ENCODE measurements at places on chromosomes 7 and 10.
A peak's percentile ranks its signal among the peaks of the same experiment; 100 is the strongest.

DNA sequence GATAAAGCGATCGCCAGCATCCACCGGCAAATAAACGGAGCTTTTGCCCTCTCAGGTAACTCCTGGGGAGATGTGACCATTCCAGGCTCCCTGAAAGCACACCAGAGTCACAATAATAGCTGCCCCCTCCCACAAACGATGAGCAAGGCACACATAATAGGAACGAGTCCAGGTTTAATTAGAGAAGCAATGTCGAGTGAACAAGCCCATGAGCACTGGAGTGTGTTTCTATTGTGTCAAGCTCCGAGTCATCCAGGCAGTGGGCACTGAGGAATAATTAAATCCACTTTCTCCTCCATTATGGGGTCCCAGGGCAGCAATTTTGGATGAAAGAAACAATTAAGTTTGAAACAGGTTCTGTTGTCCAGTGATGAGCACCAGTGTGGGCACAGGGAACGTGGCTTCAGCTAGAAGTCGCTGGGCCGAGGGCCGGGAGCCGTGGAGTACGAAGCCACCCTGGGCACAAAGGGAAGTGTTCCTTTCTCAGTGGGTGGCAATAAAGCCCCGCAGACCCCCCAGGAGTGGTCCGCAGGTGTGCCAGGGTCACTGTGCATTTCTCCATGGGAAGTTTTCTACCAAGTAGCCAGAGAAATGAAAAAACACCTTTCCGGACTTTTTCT is 12.0 kb downstream of the PNLIPRP2 start:
- no peak for DNase-seq

DNA sequence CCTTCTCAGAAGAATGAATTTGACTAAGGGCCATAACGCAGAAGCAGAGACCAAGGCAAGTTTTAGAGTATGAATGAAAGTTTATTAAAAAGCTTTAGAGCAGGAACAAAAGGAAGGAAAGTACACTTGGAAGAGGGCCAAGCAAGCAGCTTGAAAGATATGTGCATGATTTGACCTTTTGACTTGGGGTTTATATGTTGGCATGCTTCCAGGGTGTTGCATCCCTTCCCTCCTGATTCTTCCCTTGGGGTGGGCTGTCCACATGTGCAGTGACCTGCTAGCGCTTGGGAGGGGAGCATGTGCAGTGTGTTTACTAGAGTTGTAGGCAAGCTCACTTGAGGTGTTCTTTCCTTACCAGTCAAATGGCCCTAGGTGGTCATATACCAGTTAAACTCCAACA is 37.9 kb upstream of the LRRN3 start:
- no peak for DNase-seq

- no peak for DNase-seq
These were observed 255.7 kb upstream of the PPP2R2D start for GRCh38 chr10:131644864-131645658.

- DNase-seq, result no peak
These were observed 35.0 kb upstream of the WASL start for GRCh38 chr7:123783820-123784219.

DNA sequence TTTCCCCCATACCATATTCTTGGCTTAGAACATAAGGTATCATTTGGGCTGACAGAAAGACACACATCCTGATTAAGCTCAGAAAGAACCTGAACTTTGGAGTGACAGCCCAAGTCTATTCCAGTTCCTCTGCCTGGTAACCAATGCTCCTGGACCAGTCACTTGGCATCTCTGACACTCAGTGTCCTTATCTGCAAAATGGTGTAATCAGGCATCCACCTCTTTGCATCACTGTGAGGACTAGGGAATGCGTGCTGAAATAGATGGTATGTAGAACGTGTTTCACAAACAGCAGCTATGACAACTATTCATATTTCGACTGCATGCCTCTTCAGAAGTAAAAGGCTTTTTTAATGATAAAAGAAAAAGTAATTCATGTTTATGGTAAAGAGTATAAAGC is 26.2 kb upstream of the PIK3AP1 start:
- no peak for DNase-seq

DNA sequence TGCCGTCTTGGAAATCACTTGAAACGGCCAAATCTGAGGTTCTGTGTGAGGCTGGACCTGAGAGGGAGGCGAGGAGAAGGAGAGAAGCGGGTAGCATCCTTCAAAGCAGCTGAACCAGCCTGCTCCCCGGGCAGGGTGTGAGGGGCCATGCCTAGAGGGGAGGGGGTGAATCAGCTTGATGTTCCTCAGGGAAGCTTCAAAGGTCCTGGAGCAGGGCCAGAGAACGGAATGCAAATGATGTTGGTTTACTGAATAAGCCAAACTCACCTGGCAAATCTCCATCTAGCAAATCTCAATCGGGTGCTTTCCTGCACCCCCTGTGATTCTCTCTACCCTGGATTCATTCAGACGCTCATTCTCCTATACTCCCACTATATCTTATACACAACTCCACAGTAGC is 226.9 kb downstream of the WDR11 start:
- DNase-seq, result no peak

DNA sequence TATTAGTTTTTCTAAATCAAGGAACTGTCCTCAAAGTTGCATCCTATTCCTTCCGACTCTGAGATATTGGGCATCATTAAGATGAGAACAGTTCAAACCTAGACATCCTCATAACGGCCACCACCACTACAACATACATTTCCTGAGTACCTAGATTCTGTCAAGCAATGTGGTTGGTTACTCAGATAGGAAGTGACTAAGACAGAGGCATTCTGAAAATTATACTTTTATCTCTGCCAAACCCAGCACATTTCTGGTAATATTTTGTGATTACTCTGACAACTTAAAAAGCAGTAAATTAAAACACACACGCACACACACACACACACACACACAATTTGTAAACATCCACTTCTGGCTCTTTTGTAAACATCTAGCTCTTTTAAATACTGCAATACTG is 291.2 kb upstream of the MEOX2 start:
- DNase-seq, result no peak

DNA sequence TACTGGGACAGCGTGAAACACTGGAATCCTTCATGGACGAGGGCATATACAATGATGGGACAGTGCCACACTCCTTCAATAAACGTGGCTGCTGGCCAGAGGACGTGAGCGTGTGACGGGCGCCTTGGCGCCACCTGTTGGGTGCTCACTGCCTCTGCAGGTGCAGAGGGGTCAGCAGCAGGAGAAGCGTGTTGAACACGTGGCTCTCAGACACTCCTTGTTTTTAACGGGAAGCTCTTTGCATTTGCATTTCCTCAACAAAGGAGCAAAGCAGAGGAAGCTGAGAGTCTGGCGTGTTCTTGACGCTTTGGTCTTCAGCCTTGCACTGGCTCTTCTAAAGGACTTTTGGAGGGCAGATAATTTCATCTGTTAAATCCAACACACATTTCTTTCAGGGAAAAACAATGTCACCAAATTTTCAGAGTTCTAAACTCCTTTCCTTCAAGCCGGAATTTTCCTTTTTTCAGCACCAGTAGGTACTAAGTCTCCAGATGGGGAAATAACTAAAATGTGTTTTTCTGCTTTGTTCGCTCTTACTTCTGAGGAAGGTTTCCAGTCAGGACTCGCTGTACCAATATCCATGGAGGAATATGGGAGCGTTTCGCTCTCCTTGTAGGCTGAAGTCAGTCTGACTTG is 2.9 kb upstream of the GET4 start:
- peak; percentile 80 for DNase-seq

DNA sequence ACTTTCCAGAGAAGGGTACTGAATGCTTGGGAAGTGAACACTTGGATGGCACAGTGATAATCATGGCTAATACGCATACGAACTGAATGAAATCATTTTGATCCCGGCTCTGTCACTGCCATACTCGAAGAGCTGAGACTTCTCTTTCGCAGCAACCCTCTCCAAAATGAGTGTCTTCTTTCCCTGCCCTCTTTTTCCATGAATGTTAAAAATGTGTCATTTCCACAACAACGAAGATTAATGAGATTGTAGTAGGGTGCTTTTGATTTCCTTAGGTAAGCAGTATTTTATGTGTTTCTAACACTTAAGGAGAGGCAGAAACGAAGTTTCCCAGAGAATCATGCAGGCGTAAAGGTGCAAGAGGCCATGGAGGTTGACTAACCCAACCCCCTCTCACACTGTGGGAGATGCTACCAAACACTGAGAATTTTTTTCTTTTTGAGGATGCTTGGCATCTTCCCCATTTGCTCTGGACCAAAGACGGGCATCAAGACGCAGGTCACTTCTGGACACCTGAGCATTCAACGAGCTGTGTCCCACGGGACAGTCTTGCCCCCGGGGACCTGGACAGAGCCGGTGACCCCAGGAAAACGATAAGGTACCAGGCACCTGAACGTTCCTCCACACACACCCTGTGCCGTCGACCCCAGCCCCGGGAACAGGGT is 823 bp downstream of the COPG2 start:
- peak; percentile 2 for DNase-seq

- DNase-seq, result no peak
These were observed 924.5 kb upstream of the MBL2 start for GRCh38 chr10:53697038-53697437.

DNA sequence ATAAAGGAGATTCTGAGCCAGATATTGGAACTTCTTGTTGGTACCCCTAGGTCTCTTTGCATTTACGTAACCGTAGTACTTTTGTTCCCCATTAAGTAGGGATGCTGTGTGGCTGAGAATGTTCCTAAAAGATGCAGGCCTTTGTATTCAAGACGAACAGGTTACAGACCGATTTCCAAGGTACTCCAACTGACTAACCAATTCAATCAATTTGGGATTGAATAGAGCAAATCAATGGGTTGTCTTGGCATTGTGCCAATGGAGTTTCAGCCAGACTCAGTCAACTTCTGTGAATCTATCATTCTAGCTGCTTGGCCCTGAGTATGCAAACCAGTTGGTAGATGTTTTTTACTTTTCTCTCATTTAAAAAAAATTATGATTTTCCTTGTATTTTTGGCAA is 347.3 kb upstream of the NPVF start:
- DNase-seq, result no peak

GRCh38 chr7:101819183-101819582 is 1.8 kb downstream of the CUX1 start:
- no peak for DNase-seq

- DNase-seq, result no peak
These were observed 633.4 kb downstream of the PARD3 start for GRCh38 chr10:34181553-34182300.

DNA sequence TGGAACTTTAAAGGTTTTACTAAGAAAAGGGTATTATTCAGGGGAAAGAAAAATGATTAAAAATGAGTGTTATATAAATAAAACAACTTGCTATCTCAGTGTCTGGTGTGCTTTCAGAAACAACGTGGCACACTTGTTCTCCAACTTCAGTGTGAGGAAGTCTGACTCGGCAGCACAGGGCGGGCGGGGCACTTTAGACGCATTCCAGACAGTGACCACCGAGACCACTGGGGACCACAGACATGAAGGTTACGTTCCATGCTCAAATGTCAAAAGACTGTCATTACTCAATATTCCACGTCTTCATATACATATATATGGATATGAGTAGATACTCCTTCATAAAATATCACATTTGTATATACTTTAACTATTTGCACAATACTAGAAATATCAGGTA is 87.0 kb downstream of the LARP4B start:
- no peak for DNase-seq

DNA sequence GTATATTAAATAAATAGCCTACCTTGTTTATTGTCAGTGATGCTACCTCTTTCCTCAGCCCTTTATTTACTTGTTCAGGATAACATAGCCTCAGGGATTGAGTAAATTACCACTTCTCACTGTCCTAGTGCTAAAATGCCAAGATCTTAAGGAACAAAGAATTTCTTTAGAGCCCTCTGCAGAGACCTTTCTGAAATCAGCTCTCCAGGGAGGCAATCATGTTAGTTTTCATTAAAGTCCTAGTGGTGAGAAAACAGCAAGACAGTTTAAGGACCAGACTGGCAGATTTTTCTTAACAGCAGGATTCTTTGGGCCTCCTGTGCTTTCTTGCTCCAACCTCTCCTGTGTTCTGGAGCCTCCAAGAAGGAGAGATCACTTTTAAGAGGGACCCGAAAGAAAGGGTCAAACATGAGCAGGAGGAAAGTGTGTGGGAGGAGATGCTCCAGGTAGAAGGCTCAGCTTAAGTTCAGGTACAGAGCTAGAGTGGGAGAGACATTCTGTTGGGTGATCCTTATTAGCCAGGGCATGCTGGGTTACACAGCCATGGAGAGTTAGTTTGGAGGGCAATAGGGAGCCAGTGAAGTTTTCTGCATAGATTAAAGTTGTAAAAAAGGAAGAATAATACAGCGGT is 1.2 kb upstream of the PLCE1 start:
- no peak for DNase-seq

DNA sequence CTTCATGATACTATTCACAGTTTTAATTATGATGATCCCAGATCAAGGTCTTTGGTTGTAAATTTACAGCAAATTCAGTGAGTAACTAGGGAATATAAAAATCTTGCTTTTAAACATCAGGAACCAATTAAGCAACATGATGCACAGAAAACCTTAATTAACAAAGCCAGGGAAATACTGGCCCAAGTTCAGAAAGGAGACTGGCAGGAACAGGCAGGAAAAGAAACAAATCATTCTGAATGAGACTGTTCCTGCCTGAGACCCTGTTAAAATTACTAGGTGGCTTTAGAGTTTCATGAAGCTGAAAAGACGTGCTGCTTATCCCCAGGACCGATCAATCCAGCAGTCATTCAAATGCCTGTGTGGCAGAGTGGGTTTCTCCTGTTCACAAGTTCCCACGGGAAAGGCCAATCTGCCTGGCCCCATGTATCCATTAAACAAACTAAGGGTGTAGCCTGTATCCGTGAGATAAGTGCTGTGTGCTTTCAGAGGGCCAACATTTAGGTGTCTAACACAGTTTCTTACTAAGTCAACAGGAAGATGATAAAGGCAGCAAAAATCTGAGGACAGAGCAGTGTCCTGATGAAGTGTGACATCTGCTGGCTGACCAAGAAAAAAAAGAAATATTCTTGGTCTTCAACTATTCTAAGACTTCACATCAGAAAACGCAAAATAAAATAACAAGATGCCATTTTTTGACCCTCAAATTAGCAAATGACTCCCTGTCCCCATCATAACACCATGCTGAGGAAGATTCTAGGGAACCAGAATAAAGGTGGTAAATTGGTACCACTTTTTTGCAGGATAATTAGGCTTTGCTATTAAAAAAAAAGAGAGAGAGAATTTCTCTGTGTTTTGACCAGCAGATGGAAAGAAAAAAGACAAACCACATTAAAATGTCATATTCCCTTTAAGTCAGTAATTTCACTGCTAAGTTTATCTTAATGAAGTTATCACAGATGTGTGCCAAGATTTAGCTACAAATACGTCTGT is 34.2 kb downstream of the PUS7 start:
- no peak for DNase-seq

GRCh38 chr7:111952783-111953182 is 253.4 kb downstream of the DOCK4 start:
- DNase-seq, result no peak

DNA sequence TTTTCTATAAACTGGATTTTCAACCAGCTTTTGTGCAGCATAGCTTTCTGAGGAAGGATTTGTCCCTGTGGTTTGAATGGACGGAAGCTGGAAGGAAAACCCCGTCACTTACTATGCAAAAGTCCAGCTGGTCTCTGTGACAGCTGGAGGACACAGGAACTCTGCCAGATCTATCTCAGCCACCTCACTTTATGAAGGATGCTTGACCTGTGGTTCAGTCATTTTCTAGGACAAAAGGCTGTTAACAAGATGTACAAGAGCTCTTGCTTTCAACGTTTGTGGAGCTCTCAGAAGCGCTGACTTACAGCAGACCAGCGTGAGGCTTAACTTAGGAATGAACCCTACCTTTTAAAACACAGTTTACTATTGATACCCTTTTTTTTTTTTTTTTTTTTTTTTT is 90.8 kb downstream of the CREM start:
- peak; percentile 26 for DNase-seq

Measured in NCI-H1092 (cell line).